ENCODE measurements at places on chromosomes 1 and 21. TPM values are rescaled to one million over a fixed set of nuclear protein-coding genes. Genes with fewer than 3 reads are reported as not detected.

The TEX38 gene
- total RNA-seq: not detected

The DAP3 gene
- total RNA-seq: 140 TPM

The EPHB2 gene
- total RNA-seq: 0.09 TPM

The FCN3 gene
- total RNA-seq: not detected

The HENMT1 gene
- 36.0 TPM for total RNA-seq

DNA sequence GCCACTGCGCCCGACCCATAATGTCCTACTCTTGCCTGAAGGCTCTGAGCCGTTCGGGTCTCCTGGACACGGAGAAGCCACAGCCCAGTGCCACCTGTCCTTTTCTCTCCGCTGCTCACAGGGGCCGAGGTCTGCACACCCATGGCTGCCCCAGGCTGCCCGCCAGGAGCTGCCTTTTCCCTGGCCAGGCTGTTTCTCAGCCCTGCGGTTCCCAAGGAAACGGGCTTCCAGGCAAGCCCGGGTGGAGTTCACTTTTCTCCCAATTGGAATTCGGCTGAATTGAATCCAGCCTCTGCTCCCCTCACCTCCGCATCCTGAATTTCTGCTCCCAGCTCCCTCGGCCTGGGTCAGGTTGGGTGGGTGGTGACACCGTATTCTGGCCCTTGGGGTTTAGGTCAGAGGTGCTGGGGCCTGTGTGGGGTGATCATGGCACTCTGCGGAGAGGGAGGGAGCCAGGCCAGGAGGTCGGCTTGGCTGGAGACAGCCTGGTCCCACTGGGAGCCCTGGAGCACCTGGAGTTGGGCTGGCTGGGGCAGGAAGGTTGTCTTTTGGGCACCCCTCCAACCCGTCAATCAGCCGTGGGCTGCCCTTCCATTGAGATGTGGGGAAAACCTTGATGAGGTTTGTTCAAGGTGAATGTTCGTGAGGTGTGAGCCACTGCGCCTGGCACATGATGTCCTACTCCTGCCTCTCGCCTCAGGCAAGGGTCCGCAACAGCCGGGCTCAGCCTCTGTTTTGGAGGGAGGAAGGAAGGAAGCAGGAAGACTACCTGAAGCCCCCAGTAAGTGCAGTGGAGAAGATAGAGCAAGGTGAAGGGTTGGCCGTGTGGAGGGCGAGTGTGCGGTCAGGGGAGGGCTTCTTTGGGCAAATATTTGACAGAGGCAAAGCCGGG, 25.1 kb downstream of the RRP1 start:
- no peak for DNase-seq
- no peaks in the 10 kb centered on the region for H3K27me3 ChIP-seq
- no peak overlapping the region for H3K4me3 ChIP-seq
- H3K27ac ChIP-seq: no peak overlapping the region

- no peak for DNase-seq
- no peak overlapping the region for H3K4me3 ChIP-seq
- no peak overlapping the region for H3K27ac ChIP-seq
Observed at GRCh38 chr1:172468296-172468695, 24.4 kb upstream of the PIGC start.

- DNase-seq: no peak
- H3K4me3 ChIP-seq: no peak overlapping the region
- no peaks in the 10 kb centered on the region for H3K36me3 ChIP-seq
Observed at GRCh38 chr1:182309631-182310351, 81.8 kb downstream of the GLUL start.

DNA sequence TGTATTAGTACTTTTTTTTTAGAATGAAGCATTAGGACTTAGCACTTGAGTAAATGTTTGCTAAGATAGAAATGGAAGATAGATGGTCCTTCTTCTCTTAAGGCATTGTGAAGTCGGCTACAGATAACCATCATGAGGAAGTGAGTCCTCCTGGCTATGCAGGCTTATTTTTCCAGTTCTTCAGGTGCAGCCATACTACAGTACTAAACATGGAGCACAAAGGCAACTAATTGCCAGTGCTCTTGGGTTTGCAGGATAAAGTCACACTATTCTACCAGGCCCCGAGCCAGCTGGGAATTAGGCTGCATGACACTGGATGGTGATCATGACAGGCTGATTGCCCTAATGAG, 197.3 kb upstream of the SGIP1 start:
- H3K27ac ChIP-seq: peak overlapping the region; percentile 92
- H3K4me3 ChIP-seq: peak overlapping the region; percentile 85
- no peak for DNase-seq
- H3K36me3 ChIP-seq: peaks cover 71% of the 10 kb centered on the region
- H3K4me1 ChIP-seq: peaks cover 49% of the 10 kb centered on the region

- peak; percentile 66 for DNase-seq
- peak overlapping the region; percentile 90 for H3K27ac ChIP-seq
- H3K4me1 ChIP-seq: peaks cover 19% of the 10 kb centered on the region
- peak overlapping the region; percentile 98 for H3K4me3 ChIP-seq
- peaks cover 9% of the 10 kb centered on the region for H3K27me3 ChIP-seq
Observed at GRCh38 chr21:32611471-32611997, 643 bp downstream of the CFAP298 start.

GRCh38 chr1:70248729-70249128, 27.5 kb downstream of the SRSF11 start:
- peaks cover 65% of the 10 kb centered on the region for H3K36me3 ChIP-seq
- no peak for DNase-seq
- H3K27me3 ChIP-seq: no peaks in the 10 kb centered on the region
- H3K4me1 ChIP-seq: peaks cover 29% of the 10 kb centered on the region
- H3K4me3 ChIP-seq: no peak overlapping the region
- H3K27ac ChIP-seq: no peak overlapping the region

- DNase-seq: no peak
Observed at GRCh38 chr1:18174037-18174436, 66.4 kb downstream of the IGSF21 start.

Measured in activated CD8-positive, alpha-beta memory T cell treated with anti-CD3 and anti-CD28 coated beads, Interleukin-2, amount 10 ng/mL, durations not matched to agents 7 days and 5 days (primary cell).